ENCODE measurements at places on chromosomes 6 and 20.

DNA sequence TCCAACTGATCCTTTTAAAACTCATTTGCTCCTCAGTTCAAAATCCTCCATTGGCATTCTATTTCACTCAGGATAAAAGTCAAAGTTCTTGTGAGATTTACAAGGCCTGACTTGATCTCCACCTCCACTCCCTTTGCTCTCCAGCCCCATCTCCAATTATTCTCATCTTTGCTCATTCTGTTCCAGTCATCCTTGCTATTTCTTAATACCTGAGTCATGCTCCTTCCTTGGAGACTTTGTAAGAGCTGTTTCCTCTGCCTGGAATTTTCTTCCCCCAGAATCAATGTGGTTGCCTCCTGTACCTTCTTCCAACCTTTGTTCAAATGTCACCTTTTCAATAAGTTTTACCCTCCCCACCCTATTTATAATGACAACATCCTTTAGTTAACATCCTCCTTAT lies 373.5 kb downstream of the HTR1B start:
- DNase-seq = no peak

GRCh38 chr6:12047304-12047703 lies 35.2 kb downstream of the HIVEP1 start:
- DNase-seq = no peak

GRCh38 chr6:149357726-149358538 lies 40.4 kb downstream of the TAB2 start:
- DNase-seq = no peak

DNA sequence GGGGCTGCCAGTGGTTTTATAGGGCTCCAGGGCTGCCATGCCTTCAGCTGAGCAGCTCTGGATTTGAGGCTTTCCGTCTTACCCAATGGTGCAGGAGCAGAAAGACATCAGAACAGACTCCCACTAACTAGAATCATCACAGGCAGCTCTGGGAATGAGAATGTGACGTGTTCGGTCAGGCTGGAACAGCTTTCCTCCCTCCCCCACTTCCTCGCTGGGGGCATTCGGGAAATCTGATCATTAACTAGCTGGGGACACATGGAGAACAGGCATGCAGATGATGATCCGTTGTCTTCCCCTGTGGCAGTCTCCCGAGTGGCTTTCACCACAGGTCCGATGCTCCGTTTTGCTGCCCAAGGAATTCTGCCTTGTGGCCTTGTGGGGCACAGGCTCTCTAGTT lies 5.5 kb upstream of the MTG2 start:
- no peak for DNase-seq

DNA sequence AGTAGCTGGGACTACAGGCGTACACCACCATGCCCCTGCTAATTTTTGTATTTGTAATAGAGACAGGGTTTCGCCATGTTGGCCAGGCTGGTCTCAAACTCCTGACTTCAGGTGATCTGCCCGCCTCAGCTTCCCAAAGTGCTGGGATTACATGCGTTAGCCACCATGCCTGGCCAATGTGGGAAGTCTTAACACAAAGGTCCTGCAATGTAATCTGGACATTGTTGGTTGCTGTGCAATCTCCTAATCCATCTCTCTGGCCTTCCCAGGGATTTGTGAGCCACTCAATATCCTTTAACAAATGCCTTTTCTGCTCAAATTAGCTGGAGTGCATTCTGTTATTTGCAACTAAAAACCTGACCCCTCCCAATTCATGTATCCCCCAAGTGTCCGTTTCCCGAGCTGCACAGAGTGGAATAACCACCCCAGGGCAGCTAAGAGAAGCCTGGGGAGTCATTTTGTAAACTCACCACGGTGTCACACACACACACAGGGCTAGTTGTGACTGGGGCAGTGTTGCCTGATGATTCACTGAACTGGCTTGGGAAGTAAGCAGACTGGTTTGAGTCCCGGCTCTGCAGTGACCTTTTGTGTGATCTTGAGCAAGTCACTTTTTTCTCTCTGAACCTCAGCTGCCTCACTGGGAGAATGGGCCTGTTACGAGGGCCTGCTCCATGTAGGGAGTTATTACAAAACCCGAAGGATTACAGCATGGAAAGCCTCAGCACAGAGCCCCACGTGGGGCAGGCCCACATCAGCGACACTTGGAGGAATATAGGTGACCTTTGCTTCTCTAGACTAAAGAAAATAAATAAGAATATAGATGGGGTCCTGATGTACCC lies 152.3 kb downstream of the ZMYND8 start:
- no peak for DNase-seq

DNA sequence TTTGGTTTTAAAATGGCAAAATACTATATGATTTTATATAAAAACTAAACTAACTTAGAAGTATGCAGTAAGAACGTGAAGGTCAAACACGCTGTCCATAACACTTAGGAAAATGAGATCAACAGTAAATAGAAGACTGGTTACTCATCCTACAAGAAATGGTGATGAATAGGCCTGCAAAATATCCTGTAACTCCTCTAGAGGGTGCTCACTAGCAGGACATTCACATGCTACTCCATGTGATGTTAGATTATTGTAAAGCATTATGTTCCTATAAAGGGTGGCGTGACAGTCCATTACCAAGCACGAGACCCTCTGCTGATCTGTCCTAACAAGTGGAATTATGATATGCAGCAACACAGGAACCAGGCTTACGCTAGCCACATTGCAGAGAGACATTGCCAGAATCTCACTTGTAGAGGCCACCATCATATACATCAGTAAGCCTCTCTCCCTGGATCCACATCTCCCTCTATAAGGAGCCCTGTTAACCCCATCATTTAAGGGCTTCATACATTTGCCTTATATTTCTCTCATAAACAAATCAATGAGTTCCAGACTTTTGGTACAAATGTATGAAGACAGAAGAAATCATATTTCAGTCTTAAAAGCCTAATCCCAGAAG lies 18.0 kb upstream of the DEFB129 start:
- no peak for DNase-seq

DNA sequence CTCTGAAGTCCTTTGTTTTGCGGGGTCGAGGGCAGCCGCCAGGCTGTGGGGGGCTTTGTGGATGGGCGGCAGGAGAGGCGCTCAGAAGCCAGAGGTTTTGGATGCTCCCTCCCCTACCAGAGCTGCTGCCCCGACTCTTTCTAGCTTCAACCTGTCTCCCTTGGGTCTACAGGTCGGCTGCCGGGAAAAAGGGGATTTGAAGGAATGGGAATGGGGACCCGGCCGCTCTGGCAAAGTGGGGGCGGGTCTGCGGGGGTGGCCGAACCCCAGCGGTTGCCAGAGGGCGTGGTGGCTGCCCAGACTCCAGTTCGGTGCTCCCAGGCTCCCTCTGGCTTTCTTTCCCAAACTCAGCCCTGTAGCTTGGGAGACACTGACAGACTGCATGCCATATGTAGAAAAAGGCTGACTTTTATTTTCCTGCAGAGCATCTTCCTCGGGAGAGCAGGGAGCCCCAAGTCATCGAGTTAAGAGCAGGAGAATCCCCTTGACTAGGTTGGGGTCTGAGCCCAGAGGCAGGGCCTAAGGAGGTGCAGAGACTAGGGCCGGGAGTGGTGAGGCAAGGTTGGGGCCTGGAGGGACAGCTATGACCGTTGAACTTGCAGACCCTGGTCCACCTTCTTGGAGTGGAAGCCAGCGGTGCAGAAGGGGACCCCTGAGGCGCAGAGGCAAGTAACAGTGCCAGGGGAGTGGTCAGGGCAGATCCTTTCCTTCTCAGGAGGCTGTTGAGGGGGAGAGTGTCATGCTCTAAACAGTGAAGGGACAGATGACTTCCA lies 1.4 kb upstream of the PPP1R18 start:
- DNase-seq = no peak

- no peak for DNase-seq
These were observed 9.3 kb upstream of the DUSP22 start for GRCh38 chr6:282867-283416.

DNA sequence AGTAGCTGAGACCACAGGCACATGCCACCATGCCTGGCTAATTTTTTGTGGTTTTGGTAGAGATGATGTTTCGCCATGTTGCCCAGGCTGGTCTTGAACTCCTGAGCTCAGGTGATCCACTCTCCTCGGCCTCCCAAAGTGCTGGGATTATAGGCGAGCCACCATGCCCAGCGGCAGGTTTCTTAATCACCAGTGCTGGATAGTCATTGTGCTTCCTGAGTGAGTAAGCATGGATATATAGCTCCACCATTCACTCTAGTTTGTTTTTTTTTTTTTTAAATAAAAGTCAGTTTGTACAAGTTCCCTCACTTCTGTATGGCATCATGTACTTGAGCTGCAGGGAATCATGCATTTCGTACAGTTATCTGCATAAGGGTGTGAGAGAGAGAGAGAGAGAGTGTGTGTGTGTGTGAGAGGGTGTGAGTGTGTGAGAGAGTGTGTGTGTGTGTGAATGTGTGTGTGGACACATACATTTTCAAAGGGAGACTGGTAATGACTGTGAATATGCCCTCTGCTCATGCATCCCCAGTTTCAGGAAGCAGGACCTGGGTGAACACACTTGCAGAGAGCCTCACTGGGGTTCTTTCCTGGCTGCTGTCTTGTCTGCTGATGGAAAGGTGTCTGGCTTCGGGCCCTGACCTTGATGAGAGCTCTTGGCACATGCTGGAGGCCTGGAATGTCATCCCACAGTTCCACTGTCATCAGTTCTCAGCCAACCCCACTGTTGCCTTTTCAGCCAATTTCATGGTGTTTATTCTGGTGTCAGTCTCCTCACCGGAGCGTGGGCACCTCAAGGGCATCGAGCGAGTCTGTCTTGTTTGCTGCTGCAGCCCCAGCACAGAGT lies 65.0 kb upstream of the XRN2 start:
- no peak for DNase-seq

GRCh38 chr6:169850746-169851145 lies 99.3 kb downstream of the ERMARD start:
- DNase-seq = no peak

- DNase-seq = no peak
These were observed 486.1 kb upstream of the BTBD3 start for GRCh38 chr20:11431621-11432020.

DNA sequence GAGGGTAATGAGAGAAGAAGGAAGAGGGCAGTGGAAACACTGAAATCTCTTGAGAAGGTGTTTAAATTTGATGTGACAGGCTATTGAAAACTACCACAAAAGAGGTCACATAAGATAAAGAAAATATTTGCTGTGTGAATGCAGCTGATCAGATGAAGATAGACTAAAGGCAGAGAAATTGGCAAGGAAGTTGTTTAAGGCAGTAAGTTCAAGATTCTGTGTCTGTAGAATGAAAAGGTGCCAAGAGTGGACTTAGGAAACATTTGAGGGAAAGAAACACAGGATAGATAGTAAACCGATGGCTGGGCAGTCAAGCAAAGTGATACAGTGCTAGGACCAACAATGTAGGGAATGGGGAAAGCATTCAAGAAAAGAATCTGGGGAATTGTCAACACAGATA lies 332.3 kb upstream of the MARCKS start:
- DNase-seq = no peak

DNA sequence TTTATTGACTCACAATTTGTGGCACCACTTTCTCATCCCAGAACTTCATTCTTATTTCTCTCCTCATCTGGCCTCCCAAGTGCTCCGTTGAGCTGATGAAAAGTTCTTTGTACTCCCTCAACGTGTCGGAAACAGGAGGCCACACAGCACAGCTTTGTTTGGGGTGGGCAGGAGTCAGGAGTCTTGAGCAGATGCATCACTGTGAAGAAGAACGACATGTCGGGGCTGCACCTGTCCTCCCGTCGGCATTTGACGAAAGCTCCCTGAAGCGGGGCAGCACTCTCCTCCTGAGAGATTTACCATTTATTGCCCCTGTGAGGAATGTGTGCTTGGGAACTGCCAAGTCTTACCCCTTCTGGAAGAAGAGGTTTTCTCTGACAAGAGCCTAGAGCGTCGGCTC lies 28.1 kb downstream of the TAF8 start:
- no peak for DNase-seq

GRCh38 chr6:34056305-34057108 lies 89.4 kb downstream of the GRM4 start:
- no peak for DNase-seq

- DNase-seq = no peak
These were observed 26.2 kb downstream of the FOXF2 start for GRCh38 chr6:1415416-1416063.

- DNase-seq = no peak
These were observed 47.5 kb downstream of the RALGAPA2 start for GRCh38 chr20:20664795-20665589.

Measured in stimulated activated CD8-positive, alpha-beta memory T cell treated with anti-CD3 and anti-CD28 coated beads, Interleukin-15, amount 100 ng/mL, for 24 hours (primary cell).